WTC11 (cell line): ENCODE measurements at places on chromosomes 7 and 10.
A peak's percentile ranks its signal among the peaks of the same experiment; 100 is the strongest.

GRCh38 chr10:124324856-124325632 is 93.7 kb downstream of the OAT start:
- no peak for DNase-seq

GRCh38 chr7:41437257-41438196 is 265.4 kb downstream of the INHBA start:
- no peak for DNase-seq

- no peak for DNase-seq
These were observed 164.3 kb upstream of the NPSR1 start for GRCh38 chr7:34493752-34494151.

DNA sequence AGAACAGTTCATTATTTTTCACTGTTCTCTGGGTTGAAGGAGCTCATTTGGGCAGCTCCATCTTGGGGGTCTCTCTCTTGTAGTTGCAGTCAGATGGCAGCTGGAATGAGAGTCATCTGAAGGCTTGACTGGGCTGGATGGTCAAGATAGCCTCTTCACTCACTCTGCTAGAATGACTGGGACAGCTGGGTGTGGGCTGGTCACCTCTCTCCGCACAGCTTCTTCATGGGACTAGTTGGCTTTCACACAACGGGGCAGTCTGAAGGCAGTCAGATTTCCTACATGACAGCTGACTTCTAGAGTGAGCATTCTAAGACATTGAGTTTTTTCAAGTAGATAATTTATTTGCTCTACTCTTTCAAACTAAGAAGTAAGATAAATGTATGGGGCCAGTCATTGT is 13.1 kb downstream of the PLEKHA1 start:
- no peak for DNase-seq

- no peak for DNase-seq
These were observed 20.1 kb upstream of the FXYD4 start for GRCh38 chr10:43351301-43351700.

DNA sequence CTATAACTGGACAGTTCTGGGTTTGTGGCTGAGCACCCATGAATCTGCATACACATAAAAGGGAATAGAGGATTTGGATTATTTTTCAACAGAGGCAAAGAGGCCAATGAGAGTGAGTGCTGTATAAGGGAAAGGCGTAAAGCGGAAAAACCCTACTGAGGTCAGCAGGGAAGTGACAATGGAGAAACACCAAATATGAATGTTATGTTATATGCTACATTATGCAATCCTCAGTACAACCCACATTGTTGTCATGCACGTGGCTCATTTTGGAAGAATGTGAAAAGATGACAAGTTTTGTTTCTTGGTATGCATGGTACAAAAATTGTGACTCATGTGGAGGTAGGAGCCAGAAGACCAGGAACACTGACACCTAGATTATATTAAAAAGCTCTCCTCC is 113.6 kb upstream of the AMPH start:
- no peak for DNase-seq

GRCh38 chr10:74328388-74328787 is 177.4 kb downstream of the ADK start:
- no peak for DNase-seq

GRCh38 chr10:13311177-13311575 is 11.3 kb upstream of the PHYH start:
- DNase-seq, result no peak

GRCh38 chr10:132612571-132613504 is 75.3 kb downstream of the INPP5A start:
- DNase-seq, result peak; percentile 11

DNA sequence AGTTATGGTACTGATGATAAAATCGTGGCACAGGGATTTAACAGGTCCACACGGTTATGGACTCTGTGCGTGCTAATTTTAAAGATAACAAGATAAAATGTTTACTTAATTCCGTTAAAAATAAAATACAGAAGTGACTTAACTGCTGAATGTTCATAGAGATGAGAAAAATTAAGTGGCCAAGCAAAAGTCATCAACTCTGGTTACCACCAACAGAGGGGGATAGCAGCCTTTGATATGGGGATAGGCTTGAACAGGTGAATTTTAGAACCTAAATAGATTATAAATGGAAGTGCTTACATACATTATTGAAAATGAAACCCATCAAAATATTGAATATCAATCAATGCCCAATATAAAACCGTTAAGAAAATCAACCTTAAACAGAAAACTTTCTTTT is 245.0 kb downstream of the WDR37 start:
- DNase-seq, result no peak

DNA sequence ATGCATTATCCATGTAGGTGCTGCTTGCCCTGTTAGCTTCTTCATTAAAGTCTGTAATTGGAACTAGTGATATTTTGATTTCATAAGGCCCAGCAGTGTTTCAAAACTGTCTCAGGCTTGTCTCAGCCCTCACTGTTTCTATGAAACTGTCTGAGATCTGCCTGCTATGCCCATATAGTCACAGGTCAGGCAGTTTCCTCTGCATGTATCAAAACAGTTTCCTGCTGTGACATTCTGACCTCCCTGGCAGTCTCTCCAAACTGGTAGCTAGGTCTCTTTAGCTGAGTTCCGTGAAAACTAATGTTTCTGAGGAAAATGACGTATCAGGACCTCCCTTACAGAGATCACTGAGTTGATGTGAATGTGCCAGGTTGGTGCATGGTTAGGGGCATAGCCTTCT is 18.9 kb upstream of the SEMA3D start:
- no peak for DNase-seq

- DNase-seq, result no peak
These were observed 19.6 kb downstream of the CAMK2B start for GRCh38 chr7:44305564-44306507.

GRCh38 chr10:4704034-4704545 is 121.9 kb upstream of the AKR1E2 start:
- DNase-seq, result no peak

DNA sequence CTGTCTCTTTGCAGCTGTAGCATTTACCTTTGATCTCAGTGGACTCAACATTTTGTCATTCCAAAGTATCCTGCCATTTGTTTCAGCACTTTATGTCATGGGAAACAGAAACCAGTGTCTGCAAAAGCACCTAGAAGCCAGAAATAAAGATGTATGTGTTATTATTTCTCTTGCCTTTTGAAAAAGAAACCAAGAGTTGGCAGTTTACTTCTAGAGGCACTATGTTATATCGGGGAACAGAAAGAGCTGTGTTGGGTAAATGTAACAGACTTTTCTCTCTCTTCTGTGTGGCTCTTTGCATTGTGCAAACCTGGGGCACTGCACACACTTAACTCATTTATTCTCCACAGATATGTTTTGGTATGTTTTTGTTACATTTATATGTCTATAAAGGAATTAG is 36.7 kb downstream of the ZNF138 start:
- DNase-seq, result no peak
